ENCODE measurements at places on chromosomes 7 and 10.

- DNase-seq, result no peak
Measured at GRCh38 chr7:89334797-89335196, 539.3 kb upstream of the TEX47 start.

DNA sequence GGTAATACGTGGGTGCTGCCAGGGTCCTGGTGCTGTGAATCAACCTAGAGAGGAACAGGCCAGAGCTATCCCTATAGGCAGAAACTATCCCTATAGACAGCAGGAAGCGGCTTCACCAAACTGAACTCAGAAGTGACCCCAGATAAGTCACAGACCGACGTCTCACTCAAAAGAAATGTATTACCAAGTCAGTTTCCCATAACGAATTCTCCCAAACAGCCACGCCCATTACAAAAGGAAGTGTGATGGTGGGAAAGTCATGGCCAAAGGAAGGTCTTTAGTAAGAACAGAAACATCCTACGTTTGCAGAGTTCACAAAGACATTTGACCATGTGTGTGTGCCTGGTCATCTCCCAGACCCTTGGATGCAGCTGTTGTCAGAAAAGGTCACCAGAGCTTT, 470.8 kb upstream of the ADARB2 start:
- DNase-seq, result no peak

DNA sequence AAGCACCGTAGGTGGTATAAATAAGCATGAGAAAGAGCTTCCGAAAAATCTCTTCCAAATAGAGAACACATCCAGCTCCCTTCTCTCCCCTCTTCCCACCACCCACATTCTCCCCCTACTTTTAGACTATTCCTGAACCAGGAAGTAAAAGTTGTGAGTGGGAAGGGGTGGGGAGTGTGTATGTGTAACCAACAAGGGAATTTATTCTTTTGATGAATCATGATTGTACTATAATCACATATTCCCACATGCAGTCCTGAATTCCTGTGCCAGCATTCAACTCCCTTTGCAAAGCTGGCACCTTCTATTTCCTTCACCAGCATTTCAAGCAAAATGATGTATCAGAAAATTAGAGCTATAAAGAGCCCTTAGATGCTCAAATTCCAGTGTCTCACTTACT, 230.6 kb upstream of the CHRM2 start:
- DNase-seq, result no peak

GRCh38 chr7:129502708-129503685, 666 bp downstream of the SMKR1 start:
- DNase-seq, result no peak

DNA sequence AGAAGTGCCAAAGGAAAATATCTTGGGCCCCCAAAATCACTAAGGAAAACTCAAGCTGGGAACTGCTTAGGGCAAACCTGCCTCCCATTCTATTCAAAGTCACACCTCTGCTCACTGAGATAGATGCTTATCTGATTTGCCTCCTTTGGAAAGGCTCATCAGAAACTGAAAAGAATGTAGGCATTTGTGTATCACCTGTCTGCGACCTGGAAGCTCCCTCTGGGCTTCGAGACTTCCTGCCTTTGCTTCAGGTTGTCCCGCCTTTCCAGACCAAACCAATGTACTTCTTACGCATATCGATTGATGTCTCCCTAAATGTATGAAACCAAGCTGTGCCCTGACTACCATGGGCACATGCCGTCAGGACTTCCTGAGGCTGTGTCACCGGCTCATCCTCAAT, 14.5 kb upstream of the LRRC72 start:
- no peak for DNase-seq

DNA sequence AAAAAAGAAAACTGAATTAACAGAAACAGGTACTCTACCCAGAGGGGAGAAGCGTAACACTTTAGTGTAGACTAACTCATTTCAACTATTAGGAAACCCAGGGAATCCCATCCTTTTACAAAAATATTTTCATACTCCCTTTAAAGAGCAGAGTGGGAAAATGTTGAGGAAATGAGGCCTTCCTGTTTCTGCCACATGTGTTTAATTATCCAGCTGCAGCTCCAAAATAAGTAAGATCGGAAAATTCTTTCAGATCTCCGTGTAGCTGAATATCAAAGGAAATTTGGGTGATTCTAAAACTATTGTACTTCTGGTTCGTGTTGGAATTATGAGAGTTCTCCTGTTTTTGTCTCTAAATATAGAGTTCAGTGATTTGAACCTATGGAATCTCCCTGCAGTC, 58.0 kb upstream of the CAV2 start:
- DNase-seq, result no peak

- no peak for DNase-seq
Measured at GRCh38 chr10:94002156-94002555, 8.4 kb downstream of the PLCE1 start.

- no peak for DNase-seq
Measured at GRCh38 chr7:153090209-153090608, 330.7 kb downstream of the ACTR3B start.

DNA sequence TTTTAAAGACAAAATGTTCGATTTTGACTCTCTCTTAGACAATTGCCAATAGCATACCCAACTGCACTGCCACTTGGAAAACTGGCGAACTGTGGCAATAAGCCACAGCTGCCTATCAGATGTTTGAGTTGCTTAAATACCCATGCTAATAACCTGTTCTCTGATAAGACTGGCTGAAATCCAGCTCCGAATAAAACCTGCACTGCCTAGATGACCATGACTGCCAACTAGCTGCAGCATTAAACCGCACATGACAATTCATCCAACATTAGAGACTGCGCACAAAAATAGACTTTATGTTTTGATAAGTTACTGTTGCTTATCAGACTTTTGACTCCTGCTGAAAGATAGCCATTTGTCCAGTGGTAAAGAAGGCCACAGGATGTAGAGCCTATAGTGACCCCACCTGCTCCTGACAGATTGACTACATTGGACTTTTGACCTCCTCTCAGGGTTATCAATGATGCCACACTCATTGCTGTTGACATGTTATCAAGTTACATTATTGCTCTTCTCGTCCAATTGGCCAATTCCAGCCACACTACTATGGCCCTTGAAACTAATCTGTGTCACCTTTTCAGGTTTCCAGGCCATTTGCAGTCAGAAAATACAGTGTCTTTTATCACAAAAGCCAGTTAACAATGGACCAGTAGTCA, 299.0 kb downstream of the HGF start:
- no peak for DNase-seq
